ENCODE measurements at places on chromosomes 7 and 10.

GRCh38 chr10:58574058-58574457, 61.4 kb downstream of the BICC1 start:
- DNase-seq = no peak

- peak; percentile 80 for DNase-seq
Observed at GRCh38 chr7:11466517-11467105, 365.4 kb downstream of the THSD7A start.

DNA sequence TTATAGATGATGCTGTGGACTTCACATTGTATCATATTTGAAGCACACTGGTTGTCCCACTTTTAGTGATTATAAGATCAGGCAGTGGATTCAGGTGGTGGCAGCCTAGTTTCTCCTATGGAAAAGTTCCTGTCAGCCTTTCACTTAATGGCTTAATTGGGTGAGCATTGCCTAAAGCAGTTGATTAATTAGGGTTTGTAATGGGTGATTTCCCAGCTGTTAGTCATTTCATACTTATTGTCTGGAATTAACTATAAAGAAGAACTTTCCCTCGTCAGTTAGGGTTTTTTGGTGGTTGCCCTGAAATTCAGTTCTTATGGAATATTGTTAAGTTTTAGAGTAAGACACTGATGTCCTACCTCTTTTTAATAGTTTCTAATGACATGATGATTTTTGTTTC, 78.8 kb downstream of the SLC25A40 start:
- DNase-seq = no peak

- DNase-seq = peak; percentile 26
Observed at GRCh38 chr7:142537760-142538159, 211.5 kb upstream of the PRSS1 start.

- DNase-seq = no peak
Observed at GRCh38 chr7:134679006-134679405, 32.4 kb downstream of the BPGM start.
